ENCODE measurements at places on chromosomes 1 and 21. TPM values are rescaled to one million over a fixed set of nuclear protein-coding genes. Genes with fewer than 3 reads are reported as not detected.

The RORC gene
- polyA plus RNA-seq: 10.9 TPM

The IVL gene
- polyA plus RNA-seq: not detected

The CD1D gene
- 2.1 TPM for polyA plus RNA-seq

The PRR9 gene
- polyA plus RNA-seq: not detected

The FCMR gene
- polyA plus RNA-seq: 1.4 TPM

The PGLYRP4 gene
- not detected for polyA plus RNA-seq

The PGBD5 gene
- 4.4 TPM for polyA plus RNA-seq

The KCNE2 gene
- 0.76 TPM for polyA plus RNA-seq

The GNAT2 gene
- polyA plus RNA-seq: not detected

The NR1I3 gene
- 1.5 TPM for polyA plus RNA-seq

The CA14 gene
- 5.7 TPM for polyA plus RNA-seq

Measured in left lung (tissue), 14 donors.